ENCODE measurements at places on chromosomes 5 and 9.

- no peak for DNase-seq
These were observed 231.6 kb downstream of the GOLPH3 start for GRCh38 chr5:31942546-31942945.

DNA sequence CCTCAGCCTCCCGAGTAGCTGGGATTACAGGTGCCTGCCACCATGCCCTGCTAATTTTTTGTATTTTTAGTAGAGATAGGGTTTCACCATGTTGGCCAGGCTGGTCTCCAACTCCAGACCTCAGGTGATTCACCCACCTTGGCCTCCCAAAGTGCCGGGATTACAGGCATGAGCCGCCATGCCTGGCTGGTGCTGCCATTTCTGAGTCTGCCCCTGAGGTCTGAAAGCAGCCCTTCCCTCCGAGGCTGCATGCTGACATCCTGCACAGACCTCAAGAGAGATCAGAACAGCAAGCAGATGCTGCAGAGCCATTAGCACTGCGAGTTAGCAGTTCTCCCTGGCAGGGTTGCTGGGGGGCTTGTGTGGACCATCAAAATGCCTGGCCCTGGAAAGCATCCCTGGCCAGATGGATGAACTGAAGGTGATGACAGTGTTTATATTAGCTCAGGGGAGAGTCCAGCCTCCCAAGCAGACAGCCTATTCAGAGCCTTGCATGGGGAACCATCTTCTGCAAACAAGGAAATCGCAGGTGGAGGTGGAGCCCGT is 176.5 kb upstream of the PANK3 start:
- DNase-seq = no peak

DNA sequence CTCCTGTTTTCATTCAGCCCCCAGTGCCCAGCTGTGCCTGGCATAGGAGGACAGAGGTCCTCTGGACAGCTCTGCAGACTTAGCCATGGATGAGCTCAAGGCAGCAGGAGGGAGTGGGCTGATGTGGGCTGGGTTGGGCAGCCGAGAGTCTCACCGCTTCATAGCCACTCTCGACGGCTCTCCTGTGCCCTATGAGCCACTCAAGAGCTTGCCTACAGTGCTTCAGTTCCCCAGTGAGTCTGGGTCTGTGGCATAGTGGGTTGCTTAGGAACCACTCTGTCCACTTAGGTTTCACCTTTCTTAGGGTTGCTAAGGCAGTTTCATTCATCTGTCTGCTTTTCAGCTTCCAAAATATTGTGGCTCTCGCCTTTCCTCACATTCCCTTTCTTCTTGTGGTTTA is 296.8 kb downstream of the ICE1 start:
- DNase-seq = no peak

DNA sequence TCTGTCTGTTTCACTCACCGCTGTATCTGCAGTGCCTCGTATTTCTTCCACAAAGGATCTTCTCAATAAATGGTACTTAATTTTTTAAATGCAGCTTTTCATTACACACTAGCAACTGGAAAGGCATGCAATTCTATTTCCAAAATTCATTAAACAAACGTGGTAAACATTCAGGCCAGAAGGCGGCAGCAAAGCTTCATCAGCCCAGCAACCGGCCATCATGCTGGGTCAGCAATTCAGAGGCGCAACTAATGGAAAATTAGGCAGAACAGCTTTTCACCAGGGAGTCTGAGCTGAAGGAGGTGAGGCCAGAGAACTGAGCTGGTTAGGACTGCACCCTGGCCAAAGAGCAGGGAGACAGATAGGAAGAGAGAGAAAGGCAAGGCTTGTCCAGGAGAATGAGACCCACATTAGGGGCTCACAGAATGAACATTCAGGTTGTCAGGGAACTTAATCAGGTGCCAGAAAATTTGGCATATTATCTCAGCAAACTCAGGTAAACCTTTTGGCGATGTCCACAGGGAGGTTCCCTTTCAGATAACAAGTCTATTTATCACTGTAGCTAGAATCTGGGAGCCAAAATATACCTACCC is 17.7 kb upstream of the RNF180 start:
- no peak for DNase-seq

- no peak for DNase-seq
These were observed 12.6 kb downstream of the AUH start for GRCh38 chr9:91349115-91349555.

- no peak for DNase-seq
These were observed 2.0 kb downstream of the TNC start for GRCh38 chr9:115115924-115116323.

- no peak for DNase-seq
These were observed 11.7 kb downstream of the EXD3 start for GRCh38 chr9:137411260-137411644.

- DNase-seq = no peak
These were observed 85.2 kb downstream of the MRPS27 start for GRCh38 chr5:72234868-72235267.

DNA sequence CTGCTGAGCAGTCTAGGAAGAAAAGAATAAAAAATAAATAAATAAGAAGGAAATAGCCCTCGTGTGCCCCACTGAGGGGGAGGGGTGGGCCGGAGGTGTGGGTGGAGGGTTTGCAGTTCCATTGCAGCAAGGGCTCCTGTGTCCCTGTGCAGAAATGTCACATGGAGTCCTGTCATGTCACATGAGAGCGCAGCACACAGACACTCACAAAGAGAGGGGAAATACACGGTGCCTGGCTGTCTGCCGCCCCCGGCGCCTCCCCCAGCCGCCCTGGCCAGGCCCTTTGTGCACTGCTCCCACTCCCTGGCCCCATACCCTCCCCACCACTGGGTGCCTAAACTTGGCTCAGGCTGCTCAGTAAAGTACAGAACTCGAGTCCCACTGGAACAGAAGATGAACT is 55.6 kb upstream of the SPTLC1 start:
- DNase-seq = no peak

GRCh38 chr9:79663878-79664277 is 92.1 kb downstream of the TLE4 start:
- no peak for DNase-seq

GRCh38 chr5:172846249-172846648 is 12.2 kb downstream of the ERGIC1 start:
- DNase-seq = no peak

GRCh38 chr9:135925496-135926133 is 18.3 kb upstream of the CAMSAP1 start:
- DNase-seq = peak; percentile 85

DNA sequence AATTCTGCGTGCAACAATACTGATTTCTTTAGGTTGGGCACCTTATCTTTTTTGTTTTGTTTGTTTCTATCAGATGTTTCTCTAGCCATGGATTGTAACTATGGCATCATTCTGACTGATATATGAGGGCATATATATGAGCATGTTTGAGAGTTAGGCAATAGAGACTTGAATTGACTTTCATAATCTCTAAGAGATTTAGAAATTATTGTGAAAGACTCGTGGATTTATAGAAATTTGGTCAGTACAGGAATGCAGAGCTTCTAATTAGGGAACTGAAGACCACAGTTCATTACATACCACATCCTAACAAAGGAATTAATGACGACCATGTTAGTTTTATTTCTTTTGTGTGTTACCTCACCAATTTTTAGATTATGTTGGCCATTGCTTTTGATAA is 546.0 kb upstream of the GRAMD2B start:
- no peak for DNase-seq

GRCh38 chr5:111488353-111488752 is 24.0 kb downstream of the STARD4 start:
- no peak for DNase-seq

DNA sequence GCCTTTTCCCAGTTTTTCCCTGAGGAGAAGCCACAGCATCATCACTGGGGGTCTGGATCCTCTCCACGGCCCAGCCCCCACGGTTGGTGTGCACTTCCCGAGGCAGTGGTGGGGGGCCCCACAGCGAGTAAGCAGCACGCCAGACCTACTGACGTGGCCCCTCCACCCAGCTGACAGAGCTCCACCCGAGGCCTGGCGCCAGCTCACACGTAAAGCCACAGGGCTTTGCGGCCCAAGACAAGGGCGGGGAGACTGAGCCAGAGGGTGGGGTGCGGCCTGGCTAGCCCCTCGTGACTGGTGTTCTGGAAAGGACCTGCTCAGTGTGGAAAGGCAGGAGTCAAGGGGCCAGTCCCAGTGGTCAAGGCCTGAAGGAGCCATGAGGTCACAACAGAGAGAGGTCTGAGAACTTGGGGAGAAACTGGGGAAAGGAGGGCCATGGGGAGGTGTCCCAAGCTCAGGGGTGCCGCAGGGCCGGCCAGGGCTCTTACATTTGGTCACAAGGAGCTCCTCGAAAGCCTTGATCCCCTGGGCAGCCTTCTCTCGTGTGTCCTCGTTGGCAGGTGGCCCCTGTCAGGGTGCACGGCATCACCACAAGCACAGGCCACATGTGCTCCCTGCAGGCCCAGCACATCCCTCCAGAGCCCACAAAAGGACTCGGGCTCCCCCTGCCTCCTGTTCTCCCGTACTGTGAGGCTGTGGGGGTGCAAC is 5.5 kb downstream of the SNAPC4 start:
- DNase-seq = no peak

DNA sequence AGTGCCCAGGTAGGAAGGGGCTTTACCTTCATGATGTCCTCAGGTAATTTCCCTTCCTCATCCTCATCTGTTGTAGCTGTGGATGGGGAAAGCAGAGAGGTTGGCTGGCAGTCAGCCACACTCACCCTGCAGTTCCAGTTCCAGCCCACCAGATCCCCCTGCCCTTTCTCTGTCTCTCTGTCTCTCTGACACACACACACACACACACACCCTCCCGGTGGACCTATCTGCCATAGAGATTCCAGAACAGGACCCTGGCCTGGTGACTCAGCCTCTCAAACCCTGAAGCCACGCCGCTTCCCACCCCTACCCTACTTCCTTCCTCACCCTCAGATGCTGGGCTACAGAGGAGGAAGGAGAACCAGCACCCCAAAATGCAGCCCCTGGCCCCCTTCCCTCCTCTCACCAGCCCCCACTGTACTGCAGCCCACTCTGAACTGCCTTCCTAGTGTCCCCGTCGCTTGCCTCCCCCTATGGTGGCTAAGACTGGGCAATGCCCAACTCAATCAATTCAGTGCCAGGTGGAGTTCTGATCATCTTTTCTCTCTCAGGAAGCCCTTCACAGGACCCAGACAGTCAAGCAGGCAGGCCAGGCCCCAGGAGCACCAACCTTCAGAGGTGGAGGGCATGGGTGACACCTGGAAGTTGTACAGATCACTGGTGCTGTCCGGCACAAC is 4.8 kb downstream of the IRF1 start:
- no peak for DNase-seq

GRCh38 chr5:142439207-142439860 is 114.5 kb upstream of the SPRY4 start:
- DNase-seq = no peak

GRCh38 chr9:93945400-93946337 is 9.5 kb downstream of the BARX1 start:
- DNase-seq = no peak

GRCh38 chr5:111119856-111120255 is 27.7 kb downstream of the WDR36 start:
- DNase-seq = no peak

DNA sequence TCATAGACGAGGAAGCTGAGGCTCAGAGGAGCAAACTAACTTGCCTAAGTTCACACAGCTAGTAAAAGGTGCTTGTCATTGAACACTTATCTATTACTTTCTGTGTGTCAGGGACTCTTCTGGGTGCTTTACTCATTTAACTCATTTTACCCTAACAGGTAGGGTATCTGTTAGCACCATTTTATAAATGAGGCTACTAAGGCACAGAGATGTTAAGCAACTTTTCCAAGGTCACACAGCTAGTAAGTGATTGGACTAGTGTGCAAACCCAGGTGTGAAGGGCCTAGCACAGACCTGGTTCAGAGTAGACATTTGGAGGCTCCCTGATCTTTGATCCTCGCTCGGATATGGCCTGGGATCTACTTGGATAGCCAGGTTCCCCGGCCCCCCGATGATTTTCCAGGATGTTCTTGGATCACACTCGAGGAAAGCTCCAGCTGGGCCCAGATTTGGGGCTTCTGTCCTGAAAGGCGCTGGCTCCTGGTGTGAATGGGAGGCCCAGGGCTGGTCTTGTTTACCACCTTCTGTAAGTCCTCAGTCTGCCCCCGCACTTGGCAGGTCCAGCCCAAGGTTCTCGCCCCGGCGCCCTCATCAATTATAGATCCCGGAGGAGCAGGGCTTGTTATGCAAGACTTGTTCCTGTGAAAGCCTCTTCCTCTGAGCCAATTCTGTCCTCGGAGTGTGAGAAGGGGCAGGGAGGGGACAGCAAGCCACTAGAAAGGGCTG is 37.5 kb downstream of the GSN start:
- DNase-seq = no peak

DNA sequence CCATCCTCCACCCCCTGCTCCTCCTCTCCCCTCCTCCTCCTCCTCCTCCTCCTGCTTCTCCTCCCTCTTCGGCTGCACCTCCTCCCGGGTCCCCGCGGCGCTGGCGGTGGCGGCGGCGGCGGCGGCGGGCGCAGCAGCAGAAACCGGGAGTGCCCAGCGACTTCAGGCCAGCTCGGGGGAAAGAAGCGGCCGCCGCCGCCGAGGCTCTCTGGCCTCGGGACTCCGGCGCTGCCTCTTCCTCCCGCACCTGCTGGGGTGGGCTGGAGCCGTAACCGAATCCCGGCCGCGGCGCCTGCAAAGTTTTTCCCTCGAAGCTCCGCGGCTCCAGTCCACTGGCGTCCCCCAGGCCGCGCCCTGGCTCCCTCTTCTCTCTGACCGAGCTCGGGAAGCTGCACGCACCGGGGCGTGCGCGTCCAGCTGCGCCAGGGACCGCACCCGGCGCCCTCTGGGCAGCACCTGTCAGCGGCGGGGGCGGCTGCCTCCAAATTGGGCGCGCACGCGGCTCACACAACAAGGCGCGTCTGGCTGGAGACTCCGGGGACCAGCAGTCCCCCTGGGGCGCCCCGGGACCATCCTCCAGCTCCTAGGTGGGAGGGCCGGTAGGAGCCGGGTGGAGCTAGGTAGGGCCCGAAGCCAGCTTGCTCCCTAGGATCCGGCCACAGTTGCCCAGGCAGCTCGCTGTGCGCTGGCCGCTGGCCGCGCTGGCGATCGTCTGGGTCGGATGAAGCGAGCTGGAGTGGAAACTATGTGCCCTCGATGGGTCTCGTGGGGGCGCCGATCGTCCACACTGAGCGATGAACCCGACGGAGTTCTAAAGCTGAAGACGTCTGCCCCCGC is at the start of gene MCTP1:
MCTP1 (minus strand) TSS at position 523 of the 837 bp plus-strand sequence.
- DNase-seq = no peak

DNA sequence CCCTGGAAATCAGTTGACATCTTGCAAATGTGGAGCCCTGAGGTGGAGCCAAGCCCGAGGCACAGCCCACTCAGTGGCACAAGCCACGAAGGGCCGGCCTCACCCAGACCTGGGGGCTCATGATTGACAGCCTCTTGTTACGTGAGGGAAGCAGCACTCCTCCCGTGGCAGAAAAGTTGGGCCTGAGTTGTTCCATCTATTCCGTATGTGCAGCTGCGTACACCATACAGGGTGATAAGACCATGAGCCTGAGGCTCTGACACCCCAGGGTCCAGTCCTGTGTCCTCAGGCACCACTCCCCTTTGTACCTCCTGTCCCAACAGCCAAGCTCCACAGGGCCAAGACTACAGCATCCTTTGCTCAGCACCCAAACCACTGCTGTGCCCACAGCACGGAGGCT is 1.9 kb upstream of the ORM2 start:
- no peak for DNase-seq

GRCh38 chr5:9313751-9314150 is 232.1 kb downstream of the SEMA5A start:
- DNase-seq = no peak

GRCh38 chr5:85576666-85577065 is 1041.1 kb upstream of the COX7C start:
- no peak for DNase-seq

- no peak for DNase-seq
These were observed 18.4 kb downstream of the NDUFS4 start for GRCh38 chr5:53578854-53579253.

- no peak for DNase-seq
These were observed 157.3 kb downstream of the PPP2R2B start for GRCh38 chr5:146721073-146721815.

- no peak for DNase-seq
These were observed 30.6 kb upstream of the ADAMTS2 start for GRCh38 chr5:179375831-179376365.

Data from activated naive CD4-positive, alpha-beta T cell treated with Interleukin-2 at 50 U/mL for 16 hours (primary cell).